ENCODE measurements at places on chromosomes 13 and 19.

DNA sequence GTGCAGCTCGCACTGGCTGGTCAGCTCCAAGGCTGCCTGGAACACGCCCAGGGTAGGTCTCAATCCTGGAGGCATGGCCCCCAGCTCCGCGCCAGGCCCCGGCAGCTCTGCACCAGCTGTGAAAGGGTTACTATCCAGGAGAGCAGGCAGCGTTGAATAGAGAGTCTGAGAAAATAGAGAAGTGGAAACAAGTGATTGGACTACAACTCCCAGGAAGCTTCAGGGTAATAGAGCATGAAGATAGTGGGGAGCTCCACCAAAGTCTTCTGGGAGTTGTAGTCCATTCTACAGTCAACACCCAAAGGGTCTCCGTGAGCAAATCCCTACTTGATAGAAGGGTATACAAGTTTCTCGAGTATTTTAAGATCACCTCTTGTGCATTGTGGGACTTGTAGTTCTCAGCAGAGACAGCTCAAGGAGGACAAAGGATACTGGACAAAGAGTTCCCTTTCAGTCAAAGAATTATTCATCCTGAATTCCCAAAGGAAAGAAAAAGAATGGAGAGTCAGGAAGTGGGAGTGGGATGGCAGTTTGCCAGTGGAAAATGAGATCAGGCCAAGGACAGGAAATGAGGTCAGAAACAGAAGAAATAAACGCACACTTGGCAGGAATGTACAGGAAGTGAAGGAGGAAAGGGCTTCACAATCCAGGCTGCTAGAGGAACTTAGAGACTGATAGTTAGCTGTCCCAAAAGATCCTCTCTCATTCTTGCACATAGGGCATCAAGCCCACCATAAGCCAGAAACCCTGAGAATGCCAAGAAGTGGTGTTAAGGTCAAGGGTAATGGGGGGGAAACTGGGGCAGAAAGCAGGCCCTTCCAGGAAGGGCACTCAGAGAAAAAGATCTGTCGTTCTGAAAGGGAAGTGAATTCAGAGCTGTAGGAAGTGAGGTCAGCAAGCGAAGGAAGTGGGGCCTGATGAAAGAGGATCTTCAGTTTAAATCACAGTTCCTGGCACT is 5.5 kb upstream of the MAMSTR start:
- DNase-seq, result no peak

DNA sequence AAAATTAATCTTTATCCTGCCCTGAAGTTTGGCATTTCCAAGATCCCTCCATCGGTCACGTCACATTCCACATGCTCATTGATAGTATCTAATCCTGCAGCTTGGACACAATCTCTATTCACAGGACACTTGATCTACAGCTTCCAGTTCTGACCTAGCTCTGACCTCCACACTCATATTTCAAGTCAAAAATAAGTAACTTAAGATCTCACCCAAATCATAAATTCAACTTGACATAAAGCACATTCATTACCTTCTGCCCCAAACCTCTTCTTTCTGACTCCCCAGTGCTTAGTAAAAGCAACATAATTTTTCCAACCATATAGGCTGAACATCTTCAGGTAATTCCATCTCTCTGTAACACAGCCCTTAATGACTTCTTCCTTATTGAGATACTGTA is 880.2 kb downstream of the PCDH9 start:
- no peak for DNase-seq

- DNase-seq, result no peak
Measured at GRCh38 chr19:29664753-29665214, 477 bp upstream of the PLEKHF1 start.

GRCh38 chr13:110001670-110002275 is 215.4 kb upstream of the IRS2 start:
- DNase-seq, result no peak

Measured in stimulated activated CD4-positive, alpha-beta T cell treated with anti-CD3 and anti-CD28 coated beads, Interleukin-4, amount 100 ng/mL, for 4 hours (primary cell).